ENCODE measurements at places on chromosomes 2 and 18. TPM values are rescaled to one million over a fixed set of nuclear protein-coding genes. Genes with fewer than 3 reads are reported as not detected.
A peak's percentile ranks its signal among the peaks of the same experiment; 100 is the strongest.

Gene AKAIN1
- 9.7 TPM for polyA plus RNA-seq

Gene STK39
- 6.8 TPM for polyA plus RNA-seq

- no peaks in the 10 kb centered on the region for H3K36me3 ChIP-seq
- no peaks in the 10 kb centered on the region for H3K27me3 ChIP-seq
- H3K4me3 ChIP-seq = no peak overlapping the region
- no peaks in the 10 kb centered on the region for H3K4me1 ChIP-seq
- H3K27ac ChIP-seq = no peak overlapping the region
Measured at GRCh38 chr2:159960414-159960813, 102.0 kb downstream of the PLA2R1 start.

DNA sequence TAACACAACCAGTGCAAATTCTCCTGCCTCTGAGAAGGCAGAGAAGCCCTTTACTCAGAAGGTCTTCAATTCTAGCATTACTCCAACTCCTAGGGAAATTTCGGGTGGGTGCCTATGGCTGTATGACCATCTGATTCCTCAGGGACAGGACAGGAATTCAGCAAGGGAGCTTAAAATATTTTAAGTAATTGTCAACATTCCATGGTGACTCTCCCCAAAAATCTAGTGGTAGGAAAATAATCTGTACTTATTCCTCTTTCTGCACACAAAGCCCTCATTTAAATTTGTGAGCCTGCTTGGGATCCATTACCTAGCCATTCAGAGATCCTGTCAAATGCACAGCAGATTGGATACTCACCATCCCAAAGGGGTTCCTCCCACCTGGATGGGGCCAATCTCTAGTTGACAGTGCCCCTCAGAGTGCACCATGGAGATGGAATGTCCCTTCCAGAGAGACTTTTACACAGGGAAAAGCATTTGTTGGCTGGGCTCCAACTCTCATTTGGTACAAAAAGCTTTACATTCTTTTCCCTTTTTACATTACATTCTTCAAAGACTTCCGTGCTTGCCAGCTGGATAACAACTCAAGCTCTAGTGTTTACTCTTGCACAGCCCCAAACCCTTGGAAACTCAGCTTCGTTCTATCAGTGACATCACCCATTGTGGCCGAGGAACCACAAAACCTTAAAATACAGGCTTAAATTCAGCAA lies 3.1 kb upstream of the TMEM150A start:
- no peaks in the 10 kb centered on the region for H3K27me3 ChIP-seq
- no peak overlapping the region for H3K4me3 ChIP-seq
- peaks cover 15% of the 10 kb centered on the region for H3K4me1 ChIP-seq
- no peak overlapping the region for H3K27ac ChIP-seq
- DNase-seq = no peak

- no peaks in the 10 kb centered on the region for H3K36me3 ChIP-seq
- no peak for DNase-seq
- no peak overlapping the region for H3K27ac ChIP-seq
- H3K4me1 ChIP-seq = no peaks in the 10 kb centered on the region
- no peak overlapping the region for H3K4me3 ChIP-seq
- no peaks in the 10 kb centered on the region for H3K27me3 ChIP-seq
Measured at GRCh38 chr2:145666552-145666951, 1146.6 kb upstream of the ZEB2 start.

- no peaks in the 10 kb centered on the region for H3K36me3 ChIP-seq
- no peak overlapping the region for H3K27ac ChIP-seq
- H3K27me3 ChIP-seq = no peaks in the 10 kb centered on the region
- no peaks in the 10 kb centered on the region for H3K4me1 ChIP-seq
- no peak overlapping the region for H3K4me3 ChIP-seq
Measured at GRCh38 chr18:60676815-60677214, 304.2 kb upstream of the MC4R start.

DNA sequence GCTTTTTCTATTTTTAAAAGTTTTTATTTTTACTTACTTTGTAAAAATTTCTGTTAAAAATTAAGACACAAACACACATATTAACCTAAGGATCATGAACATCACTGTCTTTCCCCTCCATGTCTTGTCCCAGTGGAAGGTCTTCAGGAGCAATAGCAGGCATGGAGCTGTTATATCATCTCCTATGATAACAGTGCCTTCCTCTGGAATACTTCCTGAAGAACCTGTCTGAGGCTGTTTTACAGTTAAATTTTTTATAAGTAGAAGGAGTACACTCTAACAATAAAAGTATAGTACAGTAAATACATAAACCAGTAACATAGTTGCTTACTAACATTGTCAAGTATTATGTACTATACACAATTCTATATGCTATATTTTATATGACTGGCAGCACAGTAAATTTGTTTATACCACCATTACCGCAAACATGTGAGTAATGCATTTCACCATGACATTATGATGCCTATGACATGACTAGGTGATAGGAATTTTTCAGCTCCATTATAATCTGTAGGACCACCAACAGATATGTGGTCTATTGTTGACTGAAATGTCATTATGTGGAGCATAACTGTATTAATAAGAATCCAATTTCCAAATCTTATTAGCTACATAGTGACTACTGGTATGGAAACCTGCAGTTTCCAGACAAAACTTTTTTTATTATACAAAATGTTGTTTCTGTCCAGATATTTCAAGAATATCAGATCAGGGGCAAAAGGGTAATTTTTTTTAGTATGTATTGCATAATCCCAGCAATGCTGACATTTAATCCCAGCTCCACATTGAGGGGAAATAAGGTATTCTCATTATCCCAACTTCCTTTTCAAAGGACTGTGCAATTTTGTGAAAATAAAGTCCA lies 337.2 kb upstream of the SLC39A10 start:
- DNase-seq = no peak
- no peaks in the 10 kb centered on the region for H3K36me3 ChIP-seq
- no peak overlapping the region for H3K4me3 ChIP-seq
- no peak overlapping the region for H3K27ac ChIP-seq
- H3K27me3 ChIP-seq = no peaks in the 10 kb centered on the region
- H3K4me1 ChIP-seq = no peaks in the 10 kb centered on the region

GRCh38 chr2:189014449-189015138 lies 40.4 kb downstream of the COL3A1 start:
- no peak overlapping the region for H3K27ac ChIP-seq
- no peaks in the 10 kb centered on the region for H3K27me3 ChIP-seq
- no peaks in the 10 kb centered on the region for H3K4me1 ChIP-seq
- H3K36me3 ChIP-seq = peaks cover 4% of the 10 kb centered on the region
- DNase-seq = no peak
- no peak overlapping the region for H3K4me3 ChIP-seq

- no peak overlapping the region for H3K4me3 ChIP-seq
- DNase-seq = no peak
- no peak overlapping the region for H3K27ac ChIP-seq
- no peaks in the 10 kb centered on the region for H3K27me3 ChIP-seq
Measured at GRCh38 chr2:152126664-152127063, 27.8 kb upstream of the CACNB4 start.

GRCh38 chr2:27887830-27888229 lies 2.4 kb downstream of the RBKS start:
- H3K27ac ChIP-seq = peak overlapping the region; percentile 98
- no peaks in the 10 kb centered on the region for H3K36me3 ChIP-seq
- peaks cover 41% of the 10 kb centered on the region for H3K4me1 ChIP-seq
- no peak overlapping the region for H3K4me3 ChIP-seq
- H3K27me3 ChIP-seq = no peaks in the 10 kb centered on the region
- no peak for DNase-seq

GRCh38 chr18:24306201-24306600 lies 91.4 kb downstream of the OSBPL1A start:
- no peak overlapping the region for H3K27ac ChIP-seq
- no peaks in the 10 kb centered on the region for H3K36me3 ChIP-seq
